ENCODE measurements at places on chromosomes 7 and 10. TPM values are rescaled to one million over a fixed set of nuclear protein-coding genes. Genes with fewer than 3 reads are reported as not detected.

The SEMA4G gene
- 18.2 TPM for polyA plus RNA-seq

The ATOH7 gene
- 1.0 TPM for polyA plus RNA-seq

The C7orf25 gene
- 0.70 TPM for polyA plus RNA-seq

The SRPK2 gene
- 10.0 TPM for polyA plus RNA-seq

The GALNT17 gene
- 37.7 TPM for polyA plus RNA-seq

The TMEM236 gene
- 0.02 TPM for polyA plus RNA-seq

The CALHM1 gene
- polyA plus RNA-seq = 0.49 TPM

The CAV2 gene
- polyA plus RNA-seq = 1.8 TPM

The RBP4 gene
- 0.42 TPM for polyA plus RNA-seq

The ADAM8 gene
- 6.0 TPM for polyA plus RNA-seq

The NPSR1 gene
- not detected for polyA plus RNA-seq

The HOXA6 gene
- polyA plus RNA-seq = not detected

DNA sequence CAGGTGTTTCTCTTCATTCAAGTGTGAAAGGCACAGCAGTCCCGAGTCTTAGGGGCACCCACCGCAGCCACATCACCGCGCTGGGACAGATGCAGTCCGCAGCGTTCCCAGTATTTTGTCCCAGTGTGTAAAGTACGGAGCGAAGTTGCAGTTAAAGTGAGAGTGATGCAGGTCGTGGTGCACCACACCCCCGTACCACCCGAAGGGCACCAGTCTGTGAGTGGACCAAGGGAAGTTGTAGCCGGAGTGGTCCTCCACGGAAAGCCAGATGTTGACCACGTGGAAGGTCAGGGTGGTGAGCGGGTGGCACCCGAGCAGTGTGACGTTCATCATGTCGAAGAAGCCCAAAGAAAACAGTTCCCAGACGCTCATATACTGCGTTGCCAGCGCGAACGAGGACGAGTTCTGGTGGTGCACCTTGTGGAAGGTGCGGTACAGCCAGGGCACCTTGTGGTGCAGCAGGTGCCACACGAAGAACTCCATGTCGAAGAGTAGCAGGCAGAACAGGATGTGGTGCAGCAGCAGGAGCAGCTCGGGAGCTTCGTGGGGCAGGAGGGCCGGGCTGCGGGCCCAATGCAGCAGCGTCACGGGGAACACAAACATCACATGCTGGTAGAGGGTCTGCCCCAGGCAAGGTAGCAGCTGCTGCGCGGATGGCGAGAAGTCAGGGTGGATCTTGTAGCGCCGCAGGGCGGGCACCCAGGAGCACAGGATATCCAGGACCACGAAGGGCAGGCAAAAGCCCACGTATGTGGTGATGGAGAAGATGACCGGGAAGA, 526 bp downstream of the CH25H start:
- peak; percentile 77 for DNase-seq

- DNase-seq = no peak
These were observed 192.6 kb downstream of the MGMT start for GRCh38 chr10:129659508-129660268.

DNA sequence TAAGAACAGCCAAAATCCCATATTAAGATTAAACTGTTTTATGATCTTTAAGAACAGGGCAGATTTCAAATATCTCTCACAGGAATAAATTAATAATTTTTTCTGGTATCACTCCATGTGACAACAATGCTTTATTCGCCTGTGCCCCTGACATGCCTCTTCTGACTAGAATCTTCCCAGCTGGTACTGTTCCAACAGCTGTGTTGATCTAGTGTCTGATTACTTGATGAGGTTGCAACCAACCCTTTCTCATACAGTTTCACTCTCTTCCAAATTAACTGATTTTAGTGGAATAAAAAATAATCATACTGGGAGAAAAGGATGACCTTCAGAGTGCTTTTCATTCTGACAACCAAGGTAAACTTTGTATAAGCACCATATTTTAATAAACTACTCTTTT, 151.9 kb downstream of the CHRM2 start:
- no peak for DNase-seq

DNA sequence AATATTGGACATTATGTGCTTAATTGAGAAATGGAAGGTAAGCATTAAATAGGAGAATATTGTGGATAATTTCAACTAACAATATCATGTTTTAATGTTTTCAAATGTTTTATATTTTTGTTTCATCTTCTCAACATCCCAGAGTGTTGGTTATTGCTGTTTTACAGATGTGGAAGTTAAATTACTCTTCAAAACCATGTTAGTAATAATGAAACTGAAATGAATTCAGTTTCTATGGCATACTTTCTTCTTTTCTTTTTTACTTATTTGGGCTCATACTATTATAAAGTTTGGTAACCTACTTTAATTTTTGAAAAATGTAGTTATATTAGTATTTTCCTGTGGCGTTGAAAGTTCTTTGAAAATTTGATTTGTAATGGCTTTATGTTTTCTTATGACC, 4.2 kb downstream of the GLRX3 start:
- no peak for DNase-seq

DNA sequence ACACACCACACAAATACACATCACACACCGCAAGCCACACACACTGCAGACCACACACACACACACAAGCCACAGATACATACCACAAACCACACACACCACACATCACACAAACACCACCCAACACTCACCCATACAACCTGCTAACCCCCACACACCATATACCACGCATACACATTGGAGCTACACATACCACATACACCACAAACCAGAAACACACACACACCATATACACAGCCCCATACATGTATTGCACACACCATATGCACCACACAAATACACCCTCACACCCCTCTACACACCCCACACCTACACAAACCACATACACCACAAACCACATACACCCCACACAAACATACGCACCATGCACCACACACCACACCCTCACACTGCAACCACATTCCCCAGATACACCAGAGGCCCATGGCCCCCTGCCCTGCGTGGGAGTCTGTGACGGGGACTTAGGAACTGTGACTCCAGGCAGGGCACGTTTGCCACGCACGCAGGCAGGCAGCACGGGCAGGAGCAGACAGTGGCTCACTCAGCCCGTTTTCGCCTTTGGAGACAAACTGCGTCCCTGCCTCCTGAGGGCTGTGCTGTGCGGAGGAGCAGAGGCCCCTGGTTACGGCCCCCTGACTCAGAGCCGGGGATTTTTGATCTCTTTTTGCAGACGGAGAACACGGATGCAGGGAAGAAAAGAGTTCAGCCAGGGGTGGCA, 52.6 kb downstream of the TMEM209 start:
- no peak for DNase-seq

- DNase-seq = no peak
These were observed 37.1 kb upstream of the COMTD1 start for GRCh38 chr10:75272896-75273295.

- no peak for DNase-seq
These were observed 214.7 kb upstream of the SH2B2 start for GRCh38 chr7:102072003-102072402.

DNA sequence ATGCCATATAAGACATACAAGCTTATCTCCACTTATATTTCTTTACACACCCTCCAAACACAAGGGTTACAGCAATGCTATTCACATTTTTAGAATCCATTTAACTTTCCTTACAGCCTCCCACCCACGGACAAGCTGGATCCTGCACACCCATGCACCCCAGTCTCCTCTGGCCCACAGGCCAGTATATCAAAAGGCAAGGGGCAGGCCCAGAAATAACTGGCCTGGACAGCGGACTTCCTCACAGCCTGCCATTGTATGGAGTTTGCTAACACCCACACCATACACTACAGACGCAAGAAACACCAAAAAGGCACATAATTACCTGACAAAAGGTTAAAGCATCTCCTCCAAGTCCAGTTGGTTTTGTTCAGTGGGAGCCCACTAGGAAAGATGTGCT, 12.0 kb downstream of the HOXA4 start:
- no peak for DNase-seq

- DNase-seq = no peak
These were observed 758.6 kb upstream of the KCND2 start for GRCh38 chr7:119514326-119514725.

- no peak for DNase-seq
These were observed 77.9 kb downstream of the SNX10 start for GRCh38 chr7:26369593-26369992.

DNA sequence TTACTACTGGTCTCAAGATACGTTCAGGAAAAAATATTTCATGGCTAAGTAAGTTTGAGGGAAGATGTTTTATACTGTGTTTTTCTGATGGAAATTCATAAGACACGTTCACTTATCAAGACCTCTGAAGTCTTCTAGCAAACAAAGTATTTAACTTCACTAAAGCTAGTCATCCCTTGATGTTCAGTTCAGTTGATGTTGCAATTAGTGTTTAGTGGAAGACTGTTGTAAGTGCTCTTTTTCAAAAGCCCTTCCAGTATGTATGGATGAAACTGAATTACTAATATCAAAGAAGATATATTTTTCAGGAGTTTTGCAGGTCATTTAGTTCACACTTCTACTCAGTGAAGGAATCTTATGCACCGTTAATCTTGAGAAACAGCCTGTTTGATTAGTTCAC, 25.1 kb downstream of the CUL1 start:
- DNase-seq = no peak

DNA sequence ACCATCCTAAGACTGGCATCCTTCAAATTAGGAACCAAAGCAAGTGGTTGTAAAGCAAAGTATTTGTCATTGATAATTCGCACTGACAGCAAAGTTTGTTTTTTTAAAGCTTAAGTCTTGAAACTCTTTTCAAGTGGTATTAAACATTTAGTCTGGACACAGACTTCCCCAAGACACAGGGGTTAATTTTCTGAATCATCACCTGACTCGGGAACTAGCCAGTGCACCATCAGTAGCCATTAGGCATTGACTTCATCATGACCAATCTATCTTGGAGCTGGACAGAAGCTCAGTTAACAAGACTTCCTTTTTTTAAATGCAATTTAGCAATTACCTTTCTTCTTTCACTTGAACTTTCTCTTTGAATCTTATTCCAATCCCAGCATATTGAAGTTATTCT, 210.6 kb downstream of the ZNF365 start:
- DNase-seq = no peak

- no peak for DNase-seq
These were observed 4.5 kb downstream of the ZNF511 start for GRCh38 chr10:133313192-133313591.

GRCh38 chr7:128171342-128171918, 69.6 kb upstream of the LEP start:
- DNase-seq = no peak

GRCh38 chr10:68239596-68240150, 7.8 kb upstream of the ATOH7 start:
- no peak for DNase-seq

DNA sequence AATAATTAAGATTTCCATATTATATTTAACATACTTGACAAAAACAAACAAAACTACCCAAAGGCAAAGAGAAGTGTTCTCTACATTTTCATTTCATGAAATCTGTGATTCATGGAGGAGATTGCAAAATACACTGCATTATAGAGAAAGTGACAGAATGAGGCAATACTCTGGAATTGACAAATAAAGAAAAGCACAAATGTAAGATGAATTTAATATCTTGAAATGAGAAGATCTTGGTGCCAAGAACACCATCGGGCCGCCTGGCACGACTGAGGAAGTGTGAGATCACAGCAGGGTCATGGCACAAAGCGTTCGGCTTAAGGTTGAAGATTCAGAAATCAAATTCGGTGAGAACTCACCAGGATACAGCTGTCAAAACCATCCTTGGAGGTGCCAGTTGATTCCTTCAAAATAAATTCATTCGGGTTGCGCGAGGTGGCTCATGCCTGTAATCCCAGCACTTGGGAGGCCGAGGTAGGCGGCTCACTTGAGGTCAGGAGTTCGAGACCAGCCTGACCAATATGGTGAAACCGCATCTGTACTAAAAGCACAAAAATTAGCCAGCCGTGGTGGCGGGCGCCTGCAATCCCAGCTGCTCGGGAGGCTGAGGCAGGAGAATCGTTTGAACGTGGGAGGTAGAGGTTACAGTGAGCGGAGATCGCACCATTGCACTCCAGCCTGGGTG, 174.0 kb upstream of the PFKP start:
- peak; percentile 20 for DNase-seq

GRCh38 chr10:73838827-73839226, 27.4 kb upstream of the NDST2 start:
- no peak for DNase-seq

DNA sequence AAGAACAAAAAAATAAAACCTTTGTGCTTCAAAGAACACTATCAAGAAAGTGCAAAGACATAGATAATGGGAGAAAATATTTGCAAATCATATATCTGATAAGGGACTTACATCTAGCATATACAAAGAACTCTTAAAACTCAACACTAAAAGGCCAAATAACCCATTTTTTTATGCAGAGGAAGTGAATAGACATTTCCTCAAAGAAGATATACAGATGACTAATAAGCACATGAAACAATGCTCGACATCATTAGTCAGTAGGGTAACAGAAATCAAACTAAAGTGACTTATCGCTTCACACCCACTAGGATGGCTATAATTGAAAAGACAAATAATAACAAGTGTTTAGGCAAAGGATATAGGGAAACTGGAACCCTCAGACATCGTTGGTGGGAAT, 78.0 kb downstream of the MALSU1 start:
- no peak for DNase-seq

- no peak for DNase-seq
These were observed 51.4 kb downstream of the NPS start for GRCh38 chr10:127600479-127600878.

DNA sequence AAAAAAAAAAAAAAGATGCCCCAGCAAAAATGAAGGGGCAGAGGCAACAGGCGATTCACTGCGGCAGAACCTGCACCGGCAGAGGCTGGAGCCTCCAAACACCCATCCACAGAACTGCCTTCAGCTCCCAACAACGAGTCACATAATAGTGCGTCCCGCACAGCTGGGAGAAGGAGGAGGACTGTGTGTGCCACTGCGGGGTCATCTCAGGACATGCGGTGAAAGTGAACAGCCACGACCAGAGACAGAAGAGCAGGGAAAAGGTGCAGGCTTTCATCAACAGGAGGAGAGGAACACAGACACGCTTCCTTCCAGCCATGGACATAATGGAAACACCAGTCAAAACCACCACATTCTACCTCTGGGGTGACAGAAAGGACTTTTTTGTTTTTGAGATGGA, 34.1 kb downstream of the DAGLB start:
- no peak for DNase-seq

DNA sequence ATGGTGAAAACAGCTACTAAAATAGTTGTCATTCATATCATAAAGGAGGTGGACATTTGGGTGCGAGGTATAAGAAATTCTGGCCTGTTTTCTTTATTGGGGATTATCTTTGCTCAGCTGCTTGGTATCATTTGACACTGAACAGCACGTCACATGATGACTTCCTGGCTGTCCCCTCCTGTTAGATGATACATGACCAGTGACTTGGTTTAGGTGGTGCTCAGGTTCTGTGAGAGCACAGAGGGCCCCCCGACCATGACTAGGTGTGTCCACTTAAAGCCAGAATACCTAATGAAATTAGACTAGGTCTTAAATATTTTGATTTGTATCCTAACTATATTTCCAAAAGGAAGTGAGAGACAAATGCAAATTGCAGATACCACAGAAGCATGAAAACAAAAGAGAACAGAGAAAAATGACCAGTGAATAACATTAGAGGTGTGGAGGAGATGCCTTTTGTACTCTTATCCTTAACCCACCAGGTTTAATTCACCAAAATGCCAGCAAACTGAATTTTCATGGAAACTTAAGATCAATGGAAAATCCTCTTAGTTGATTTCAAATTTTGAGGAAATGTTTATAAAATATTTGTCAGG, 50.6 kb upstream of the GJD4 start:
- DNase-seq = no peak

Measured in H1 (cell line).